ENCODE measurements at places on chromosomes 6 and 20.

DNA sequence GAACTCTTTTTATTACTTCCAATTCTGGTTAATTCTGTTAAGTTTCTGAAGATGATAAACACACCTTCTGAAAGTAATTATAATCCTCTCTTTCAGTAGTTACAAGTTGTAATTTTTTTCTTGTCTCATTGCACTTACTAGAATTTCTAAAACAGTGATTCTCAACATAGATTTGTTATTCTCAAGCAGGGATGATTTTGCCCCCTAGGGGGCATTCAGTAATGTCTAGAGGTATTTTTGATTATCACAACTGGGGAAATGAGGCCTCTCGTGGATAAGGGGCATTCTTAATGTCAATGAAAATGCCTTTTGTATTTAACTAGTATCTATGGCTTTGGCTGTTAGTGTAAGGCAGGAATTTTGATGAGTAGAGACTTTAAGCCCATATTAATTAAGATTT is 39.4 kb upstream of the MAFB start:
- no peak for DNase-seq

DNA sequence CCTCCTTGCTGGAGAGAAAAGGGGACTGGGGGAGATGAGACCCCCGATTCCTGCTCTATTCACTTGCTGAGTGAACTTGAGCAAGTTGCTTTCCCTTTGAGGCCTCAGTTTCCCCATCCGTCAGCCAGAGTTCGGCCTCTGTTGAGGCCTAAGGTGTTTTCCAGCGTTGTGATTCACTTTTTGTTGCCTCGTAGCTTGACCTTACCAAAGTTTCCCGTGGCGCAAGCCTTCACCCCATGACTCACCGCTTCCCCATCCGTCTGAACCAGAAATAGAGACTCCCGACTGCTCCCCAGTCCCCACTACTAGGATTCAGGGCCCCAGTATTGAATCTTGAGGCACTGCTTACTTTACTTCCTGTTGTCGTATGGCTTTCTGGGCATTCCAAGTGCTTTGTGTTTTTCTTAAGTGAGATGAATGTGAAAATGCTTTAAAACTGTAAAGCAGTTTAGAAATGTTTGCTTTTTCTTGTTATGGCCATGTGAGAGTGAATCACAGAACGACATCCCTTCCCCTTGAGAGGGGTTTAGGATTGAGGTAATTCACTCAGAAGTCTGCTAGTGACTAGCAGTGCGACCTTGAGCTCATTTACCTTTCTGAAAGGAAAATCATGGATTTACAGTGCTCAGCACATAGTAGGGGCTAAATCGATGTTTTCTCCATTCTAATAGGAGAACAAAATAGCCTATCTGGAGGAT is 1.2 kb downstream of the CHMP4B start:
- DNase-seq = no peak

GRCh38 chr20:17887331-17888030 is 81.1 kb downstream of the SNX5 start:
- no peak for DNase-seq

DNA sequence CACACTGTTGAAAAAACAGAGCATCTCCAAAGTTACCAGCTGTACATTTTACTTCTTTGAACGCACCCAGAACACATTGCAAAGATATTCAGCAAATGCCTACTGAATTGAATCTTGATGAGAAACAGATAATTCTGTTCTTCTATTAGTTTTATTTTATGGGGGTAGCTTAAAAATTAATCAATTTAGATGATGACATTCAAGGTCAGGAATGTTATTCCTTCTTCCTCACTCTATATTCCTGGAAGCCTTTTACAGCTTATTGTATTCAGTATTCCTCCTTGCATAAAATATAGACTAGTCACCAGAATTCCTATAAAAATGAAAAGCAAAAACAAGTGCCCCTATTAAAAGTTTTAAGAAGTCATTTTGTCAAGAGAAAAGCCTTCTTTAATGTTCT is 21.4 kb upstream of the GMDS start:
- DNase-seq = no peak

GRCh38 chr6:30508890-30509736 is 19.8 kb downstream of the HLA-E start:
- DNase-seq = no peak

DNA sequence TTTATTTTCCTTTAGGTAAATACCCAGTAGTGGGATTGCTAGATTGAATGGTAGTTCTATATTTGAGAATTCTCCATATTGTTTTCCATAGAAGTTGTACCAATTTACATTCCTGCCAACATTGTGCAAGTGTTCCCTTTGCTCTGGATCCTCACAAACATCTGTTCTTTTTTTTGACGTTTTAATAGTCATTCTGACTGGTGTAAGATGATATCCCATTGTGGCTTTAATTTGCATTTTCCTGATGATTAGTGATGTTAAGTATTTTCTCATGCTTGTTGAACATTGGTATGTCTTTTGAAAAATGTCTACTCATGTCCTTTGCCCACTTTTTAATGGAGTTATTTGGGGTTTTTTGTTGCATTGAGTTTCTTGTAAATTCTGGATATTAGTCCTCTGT is 85.6 kb downstream of the UBE3D start:
- no peak for DNase-seq

GRCh38 chr6:30169658-30170614 is 6.6 kb downstream of the TRIM15 start:
- no peak for DNase-seq

- DNase-seq = no peak
Observed at GRCh38 chr6:1801401-1801800, 191.7 kb downstream of the FOXC1 start.

- no peak for DNase-seq
Observed at GRCh38 chr6:48835421-48835958, 627.6 kb downstream of the MMUT start.

DNA sequence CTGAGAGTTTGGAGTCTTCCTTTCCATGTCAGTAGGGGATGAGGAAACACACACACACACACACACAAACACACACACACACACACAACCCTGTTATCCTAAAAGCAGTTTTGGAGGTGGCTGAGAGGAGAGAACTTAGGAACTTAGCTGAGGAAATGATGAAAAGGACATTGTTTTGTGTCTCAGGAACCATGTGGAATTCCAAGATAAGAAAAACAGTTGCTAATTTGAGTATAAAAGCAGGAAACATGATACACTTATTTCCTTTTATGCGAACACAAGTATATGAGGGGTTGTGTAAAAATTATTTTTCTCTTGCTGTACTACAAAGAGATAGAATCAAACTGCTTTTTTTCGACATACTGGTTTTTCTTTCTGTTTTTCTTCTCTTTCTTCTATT is at the start of gene MYCT1:
MYCT1 (plus strand) TSS at position 264 of the 400 bp plus-strand sequence; CDS start at position 270, 6 bp downstream.
- no peak for DNase-seq

GRCh38 chr20:19430641-19431315 is 218.3 kb downstream of the SLC24A3 start:
- no peak for DNase-seq

DNA sequence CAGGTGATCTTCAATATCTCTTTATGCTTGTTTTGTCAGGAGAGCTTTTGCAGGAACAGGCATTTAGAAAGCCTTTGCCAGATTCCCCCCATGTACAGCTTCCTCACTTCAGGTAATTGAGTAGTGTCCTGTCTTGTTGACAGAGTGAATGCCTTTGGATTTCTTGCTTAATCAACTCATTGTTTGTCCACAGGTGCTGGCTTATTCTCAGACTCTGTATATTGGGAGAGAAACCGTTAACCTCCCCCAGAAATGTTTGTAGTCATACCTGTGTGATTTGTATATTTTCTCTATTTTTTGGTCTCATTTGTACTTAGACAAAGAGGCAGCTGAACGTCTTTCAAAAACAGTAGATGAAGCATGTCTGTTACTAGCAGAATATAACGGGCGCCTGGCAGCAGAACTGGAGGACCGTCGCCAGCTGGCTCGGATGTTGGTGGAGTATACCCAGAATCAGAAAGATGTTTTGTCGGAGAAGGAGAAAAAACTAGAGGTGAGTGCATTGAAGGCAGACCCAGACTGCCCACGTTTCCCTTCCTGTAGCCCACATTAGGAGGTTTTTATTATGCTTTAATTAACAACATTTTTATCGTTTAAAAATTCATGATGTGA is 32.3 kb downstream of the RPRD1B start:
- no peak for DNase-seq

DNA sequence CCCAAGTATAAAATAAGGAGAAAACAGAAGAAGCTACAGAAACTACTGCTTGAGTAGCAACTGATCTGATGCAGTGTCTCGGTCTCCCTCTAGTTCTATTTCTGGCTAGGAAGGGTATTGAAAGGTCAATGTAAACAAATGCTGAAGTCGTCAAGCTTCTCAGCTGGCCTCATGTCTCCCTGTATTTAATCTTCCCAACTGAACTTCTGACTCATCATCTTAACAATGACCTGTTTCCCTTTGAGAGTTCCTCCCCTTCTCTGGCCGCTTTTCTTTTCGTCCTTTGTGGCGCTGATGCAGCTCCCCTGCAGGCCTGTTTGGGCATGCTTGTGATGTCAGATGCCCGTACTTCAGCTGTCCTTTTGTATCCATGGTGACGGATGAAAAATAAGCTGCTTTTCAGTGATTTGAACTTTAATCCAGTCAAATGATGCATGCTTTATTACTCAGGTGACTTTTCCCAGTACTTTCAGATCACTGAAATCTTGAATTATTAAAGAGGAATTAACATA is 7.8 kb upstream of the LCA5 start:
- DNase-seq = no peak

DNA sequence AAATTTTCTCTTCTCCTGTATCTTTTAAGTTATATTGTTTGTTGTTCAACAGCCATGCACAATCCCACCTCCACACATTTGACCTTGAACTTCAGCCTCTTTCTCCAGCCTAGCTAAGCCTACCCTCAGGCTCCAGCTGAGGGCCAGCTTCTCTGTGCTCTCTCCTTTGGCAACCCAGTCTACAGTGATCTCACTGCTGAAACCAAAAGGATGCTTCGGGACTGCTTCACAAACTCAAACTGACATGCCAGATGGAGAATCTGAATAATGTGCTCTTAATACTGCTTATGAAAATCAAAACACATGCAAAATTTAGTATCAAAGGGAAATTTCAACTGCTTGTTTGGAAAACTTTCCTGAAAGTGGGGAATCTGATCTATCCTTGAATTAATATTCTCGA is 16.1 kb upstream of the RIN2 start:
- no peak for DNase-seq

DNA sequence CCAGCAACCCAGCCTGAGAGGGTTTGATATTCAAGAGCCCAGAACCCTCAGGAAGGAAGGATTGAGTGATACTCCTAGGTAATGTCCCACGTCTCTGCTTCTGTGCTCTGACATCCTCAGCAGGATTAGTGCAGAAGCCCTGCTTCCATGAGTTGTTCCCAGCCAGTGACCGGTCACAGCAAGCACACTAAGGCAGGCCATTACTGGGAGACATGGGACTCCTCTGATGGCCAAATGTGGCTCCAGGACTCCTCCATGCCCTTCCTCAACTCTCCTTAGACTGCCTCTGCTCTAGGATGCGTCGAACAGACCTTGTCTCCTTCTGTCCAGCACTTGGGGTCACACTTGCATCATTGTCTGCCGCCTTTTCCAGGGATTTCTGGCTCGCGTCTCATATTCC is 7.6 kb downstream of the HLA-A start:
- DNase-seq = no peak

- DNase-seq = no peak
Observed at GRCh38 chr6:147709396-147710272, 201.1 kb downstream of the SAMD5 start.

GRCh38 chr20:64241061-64241460 is 14.5 kb upstream of the PCMTD2 start:
- no peak for DNase-seq

DNA sequence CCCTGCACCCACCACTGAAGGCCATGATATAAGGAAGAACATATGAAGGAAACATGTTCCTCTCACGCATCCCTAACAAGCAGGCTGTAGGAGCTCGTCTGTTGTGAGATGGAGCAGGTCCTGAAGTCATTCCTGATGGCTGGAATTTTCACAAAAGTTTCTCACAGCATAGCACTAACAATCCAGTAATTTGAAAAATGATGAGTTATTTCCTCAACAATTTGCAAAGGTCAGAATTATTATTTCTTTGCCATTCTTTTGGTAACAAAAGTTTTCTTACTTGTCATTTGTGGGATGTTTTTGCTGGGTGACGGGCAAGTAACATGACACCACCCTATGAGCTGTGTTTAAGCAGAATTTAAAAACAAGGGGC is 27.6 kb upstream of the FRMD1 start:
- DNase-seq = no peak

GRCh38 chr20:25000268-25000801 is 7.8 kb upstream of the APMAP start:
- DNase-seq = no peak

DNA sequence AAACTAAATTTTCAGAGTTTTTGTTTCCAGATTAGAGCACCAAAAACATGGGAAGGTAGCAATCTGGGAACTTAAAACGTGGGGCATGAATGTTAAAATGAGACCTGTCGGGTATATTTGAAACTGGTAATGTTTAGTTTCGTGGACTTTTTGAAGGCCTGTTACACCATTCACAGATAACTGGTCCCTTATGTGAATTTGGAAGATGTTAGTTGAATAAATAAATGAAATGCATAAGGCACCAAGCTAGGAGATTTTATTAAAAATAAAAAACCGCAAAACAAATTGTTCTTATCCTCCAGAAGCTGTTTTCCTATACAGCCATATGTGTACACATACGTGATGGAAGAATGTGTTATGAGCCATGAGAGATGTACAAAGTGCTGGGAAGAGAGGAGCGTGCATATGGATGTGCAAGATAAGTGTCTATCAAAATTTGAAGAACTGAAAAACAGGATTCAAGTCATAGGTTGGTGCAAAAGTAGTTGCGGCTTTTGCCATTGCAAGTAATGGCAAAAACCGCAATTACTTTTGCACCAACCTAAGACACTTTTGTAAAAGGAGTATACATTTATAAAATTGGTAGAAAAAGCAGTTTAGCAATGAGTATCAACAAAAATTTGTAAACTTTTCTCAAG is 700 bp upstream of the MCUR1 start:
- no peak for DNase-seq

DNA sequence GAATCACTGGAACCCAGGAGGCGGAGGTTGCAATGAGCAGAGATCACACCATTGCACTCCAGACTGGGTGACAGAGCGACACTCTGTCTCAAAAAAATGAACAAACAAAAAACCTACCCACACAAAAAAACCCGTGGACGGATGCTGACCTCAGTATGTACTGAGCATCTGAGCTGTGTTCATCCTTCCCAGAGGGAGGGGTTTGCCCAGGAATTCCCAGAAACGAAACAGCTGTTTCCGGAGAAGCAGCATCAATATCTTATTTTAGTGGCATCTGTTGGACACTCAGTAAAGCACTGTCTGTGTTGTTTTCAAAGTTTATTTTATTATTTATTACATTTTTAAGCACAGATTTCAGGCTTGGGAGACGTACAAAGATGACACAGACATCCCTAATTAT is 18.7 kb downstream of the NANP start:
- DNase-seq = no peak

GRCh38 chr6:39899554-39900295 is 34.5 kb downstream of the MOCS1 start:
- no peak for DNase-seq

DNA sequence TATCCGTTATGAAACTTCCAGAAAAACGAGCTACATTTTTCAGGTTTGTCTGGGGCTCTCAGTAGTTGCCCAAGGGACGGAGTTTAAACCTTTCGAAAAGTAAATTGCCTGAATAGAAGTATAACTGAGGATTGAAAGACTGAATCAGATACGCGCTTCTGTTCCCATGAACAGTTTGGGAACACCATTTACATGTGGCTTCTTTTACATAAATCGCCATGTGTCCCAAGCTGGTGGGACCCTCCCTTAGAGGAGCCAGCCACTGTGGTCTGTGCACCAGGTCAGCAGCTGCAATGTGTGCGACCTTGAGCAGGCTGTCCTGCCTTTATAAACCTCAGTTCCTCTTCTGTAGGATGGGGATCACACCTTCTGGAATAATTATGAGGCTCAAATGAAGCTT is 11.0 kb downstream of the ENTPD6 start:
- no peak for DNase-seq

- DNase-seq = no peak
Observed at GRCh38 chr6:2646346-2646745, 104.4 kb downstream of the MYLK4 start.
